ENCODE measurements at places on chromosomes 2 and 18.

DNA sequence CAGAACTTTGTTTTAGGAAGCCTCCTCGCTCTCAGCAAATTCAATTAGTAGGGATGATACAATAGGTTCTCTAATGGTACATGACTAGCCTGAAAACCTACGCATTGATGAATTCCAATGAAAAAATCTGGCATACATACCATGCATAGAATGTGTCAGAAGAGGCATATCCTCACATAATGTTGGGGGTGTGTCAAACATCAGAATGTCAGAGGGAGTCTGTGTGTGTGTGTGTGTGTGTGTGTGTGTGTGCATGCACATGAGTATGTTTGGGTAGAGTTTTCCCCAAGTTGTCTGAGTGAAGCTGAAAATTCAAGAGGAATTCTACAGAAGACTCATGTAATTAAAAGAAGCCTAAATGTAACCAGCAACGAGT is 78.5 kb downstream of the FIGN start:
- no peak for DNase-seq

DNA sequence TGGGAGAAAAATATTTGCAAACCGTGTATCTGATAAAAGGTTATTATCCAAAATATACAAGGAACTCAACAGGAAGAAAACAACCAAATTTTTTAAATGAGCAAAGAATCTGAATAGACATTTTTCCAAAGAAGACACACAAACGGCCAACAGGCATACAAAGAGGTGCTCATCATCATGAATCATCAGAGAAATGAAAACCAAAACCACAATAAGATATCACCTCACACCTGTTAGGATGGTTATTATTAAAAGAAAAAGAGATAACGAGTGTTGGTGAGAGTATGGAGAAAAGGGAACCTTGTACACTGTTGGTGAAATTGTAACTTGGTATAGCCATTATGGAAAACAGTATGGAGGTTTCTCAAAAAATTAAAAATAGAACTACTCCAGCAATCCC is 463.3 kb downstream of the IRS1 start:
- no peak for DNase-seq

DNA sequence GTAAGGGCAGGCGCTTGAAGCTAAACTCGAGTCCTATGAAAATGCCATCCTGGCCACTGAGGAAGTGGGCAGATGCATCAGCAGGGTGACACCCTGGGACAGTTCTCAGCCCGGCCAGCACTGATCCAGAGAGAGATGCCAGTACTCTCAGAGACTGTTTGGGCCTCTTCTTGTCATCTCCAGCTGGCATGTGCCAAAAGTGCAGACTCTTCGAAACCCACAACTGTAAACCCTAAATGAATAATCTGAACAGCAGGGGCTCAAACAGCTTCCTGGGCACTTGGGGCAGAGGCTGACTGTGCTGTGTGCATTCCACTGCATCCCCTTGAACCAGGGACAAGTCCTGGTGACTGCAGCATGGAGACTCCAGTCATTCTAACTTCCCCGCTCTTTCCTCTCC is 204.2 kb upstream of the SMAD2 start:
- DNase-seq, result no peak

GRCh38 chr2:119808516-119809147 is 48.9 kb downstream of the PTPN4 start:
- no peak for DNase-seq

DNA sequence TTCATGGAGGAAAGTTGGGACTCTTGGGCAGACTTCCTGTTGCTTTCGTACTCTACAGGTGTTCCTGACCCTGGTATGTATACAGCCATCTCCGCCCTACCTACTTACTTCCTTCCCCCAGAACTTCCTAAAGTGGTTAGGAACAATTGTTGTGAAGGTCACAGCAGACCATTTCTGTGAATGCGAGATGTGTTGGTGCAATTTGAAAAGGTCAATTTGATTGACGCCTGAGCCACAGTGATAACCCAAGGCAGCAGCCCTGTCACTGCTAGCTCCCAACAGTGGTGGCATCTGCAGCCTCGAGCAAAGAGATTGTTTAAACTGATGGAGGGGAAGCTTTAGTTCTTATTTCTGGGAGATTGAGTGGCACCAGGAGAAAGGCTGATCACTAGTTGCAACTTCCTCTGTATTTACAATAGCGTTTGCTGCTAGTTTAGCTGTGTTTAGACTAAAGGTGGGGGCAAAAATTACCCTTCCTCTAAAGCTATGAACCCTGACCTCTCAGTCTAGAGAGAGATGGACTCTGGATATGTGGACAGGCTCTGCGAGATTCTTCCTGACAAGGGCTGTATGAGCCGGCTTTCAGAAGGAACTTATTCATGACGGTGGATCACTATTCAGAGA is 78.3 kb upstream of the MAP4K3 start:
- no peak for DNase-seq

DNA sequence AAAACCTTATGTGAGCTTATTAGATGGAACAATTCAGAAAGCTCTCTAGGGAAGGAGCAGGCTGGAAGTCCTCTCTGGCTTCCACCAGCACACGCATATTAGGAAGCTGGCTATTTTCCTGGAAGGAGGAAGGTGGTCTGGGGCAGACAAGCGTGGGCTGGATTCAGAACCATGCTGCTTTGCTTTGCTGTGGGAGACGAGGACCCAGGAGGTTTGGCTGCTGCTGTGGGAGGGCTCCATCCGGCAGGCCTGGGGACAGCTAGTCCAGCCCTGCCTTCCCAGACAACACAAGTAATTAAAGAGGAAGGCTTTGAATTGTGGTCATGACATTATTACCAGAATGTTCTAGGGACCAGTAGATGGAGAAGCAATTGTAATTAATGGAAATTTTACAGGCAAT is 238.8 kb upstream of the MYT1L start:
- peak; percentile 7 for DNase-seq

- no peak for DNase-seq
These were observed 27.2 kb downstream of the SCYGR8 start for GRCh38 chr2:227772932-227773331.

- DNase-seq, result no peak
These were observed 45.1 kb downstream of the TRAK2 start for GRCh38 chr2:201406077-201406662.

- no peak for DNase-seq
These were observed 22.1 kb upstream of the TNS1 start for GRCh38 chr2:218024871-218025270.

- no peak for DNase-seq
These were observed 188.9 kb upstream of the CXCR4 start for GRCh38 chr2:136306836-136307235.

DNA sequence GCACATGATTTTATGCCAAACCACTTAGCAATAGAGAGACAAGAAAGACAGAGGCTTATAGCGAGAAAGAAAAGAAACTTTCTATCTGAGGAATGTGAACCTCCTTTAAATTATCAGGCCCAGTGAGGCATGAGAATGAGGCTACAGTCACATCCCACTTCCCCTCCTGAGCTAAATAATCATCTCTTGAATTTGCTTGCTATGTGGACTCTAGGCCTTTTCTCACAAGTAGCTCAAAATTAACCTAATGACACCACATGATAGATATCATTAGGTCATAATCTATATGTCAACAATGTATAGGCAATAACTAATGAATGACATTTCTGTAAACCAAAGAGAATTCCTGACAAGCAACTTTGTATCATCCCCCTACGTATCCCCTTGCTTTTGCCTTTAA is 301.5 kb upstream of the MGAT5 start:
- peak; percentile 17 for DNase-seq

GRCh38 chr2:41111836-41112627 is 660.1 kb upstream of the SLC8A1 start:
- no peak for DNase-seq

DNA sequence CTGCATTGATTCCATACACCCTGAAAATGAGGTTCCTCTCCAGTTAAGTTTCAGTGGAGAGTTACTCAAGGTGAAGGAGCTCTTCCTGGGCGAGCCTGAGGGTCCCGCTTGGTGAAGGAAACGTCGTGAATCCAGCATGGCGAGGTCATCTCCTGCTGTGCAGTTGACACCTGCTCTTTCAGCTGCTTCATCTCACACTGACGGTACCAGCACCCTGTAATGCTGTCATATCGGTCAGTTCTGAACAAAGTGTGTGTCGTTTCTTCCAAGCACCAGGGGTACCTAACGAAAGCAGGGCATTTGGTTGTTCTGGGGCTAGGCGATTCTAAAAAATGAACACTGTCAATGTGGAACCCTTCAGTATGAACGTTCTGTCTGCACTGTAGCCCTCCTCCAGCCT is 52.6 kb downstream of the ITGB1BP1 start:
- DNase-seq, result no peak

- DNase-seq, result no peak
These were observed 2115.5 kb upstream of the CELF4 start for GRCh38 chr18:39681061-39681460.

GRCh38 chr2:16777123-16777870 is 111.7 kb upstream of the CYRIA start:
- no peak for DNase-seq

- DNase-seq, result no peak
These were observed 113.7 kb downstream of the NAB1 start for GRCh38 chr2:190762566-190762965.

DNA sequence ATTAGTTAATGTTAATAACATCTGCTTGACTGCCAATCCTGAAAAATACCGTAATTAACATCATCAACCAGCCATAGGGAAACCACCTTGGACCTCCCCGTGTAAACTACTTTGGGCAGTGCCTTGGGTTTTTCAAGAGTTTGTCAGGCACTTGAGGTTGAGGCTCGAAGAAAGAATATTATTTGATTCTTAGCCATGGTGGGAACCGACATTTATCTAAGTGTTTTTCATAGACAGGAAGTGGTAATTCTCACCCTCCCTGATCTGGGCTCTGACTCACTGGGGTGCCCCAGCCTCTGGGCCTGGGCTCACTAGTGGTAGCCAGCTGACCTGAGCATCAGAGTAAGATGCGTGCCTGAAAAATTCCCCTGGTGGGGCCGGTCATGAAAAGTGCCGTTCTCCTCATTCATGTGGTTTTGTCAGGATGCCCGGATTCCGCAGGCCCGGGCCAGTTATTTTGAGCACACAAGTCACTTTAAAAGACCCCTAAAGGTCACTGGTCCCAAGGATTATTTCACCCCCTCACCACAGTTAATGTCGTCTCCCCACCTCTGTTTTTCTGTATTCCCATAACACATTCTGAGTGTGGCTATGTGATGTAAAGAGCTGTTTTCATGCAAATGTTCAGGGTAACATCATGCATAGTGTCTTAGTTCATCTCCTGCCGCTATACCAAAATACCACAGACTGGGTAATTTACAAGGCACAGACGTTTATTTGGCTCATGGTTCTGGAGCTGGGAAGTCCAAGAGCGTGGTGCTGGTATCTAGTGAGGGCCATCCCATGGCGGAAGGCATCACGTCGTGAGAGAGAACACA is 21.6 kb upstream of the SPATA3 start:
- peak; percentile 83 for DNase-seq

Measured in GM13977 (cell line).